ENCODE measurements at places on chromosomes 2 and 18.

DNA sequence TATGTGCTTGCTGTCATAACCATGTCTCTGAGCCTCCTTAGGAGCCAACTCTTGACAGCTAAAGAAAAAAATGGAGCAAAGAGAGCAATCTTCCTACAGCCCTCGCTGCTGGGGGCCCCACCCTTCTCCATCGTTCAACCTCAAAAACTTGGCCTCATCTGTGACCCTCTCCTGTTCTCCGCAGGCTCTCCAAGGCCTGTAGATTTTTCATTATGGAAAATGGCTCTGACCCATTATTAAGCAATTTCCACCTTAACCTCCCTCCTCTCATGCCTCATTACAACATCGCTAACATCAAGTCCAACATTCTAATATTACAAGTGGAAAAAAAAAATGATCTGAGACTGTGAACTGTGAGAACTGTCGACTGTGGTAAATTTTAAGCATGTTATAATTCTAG, 98.7 kb downstream of the SLC8A1 start:
- no peak for DNase-seq

DNA sequence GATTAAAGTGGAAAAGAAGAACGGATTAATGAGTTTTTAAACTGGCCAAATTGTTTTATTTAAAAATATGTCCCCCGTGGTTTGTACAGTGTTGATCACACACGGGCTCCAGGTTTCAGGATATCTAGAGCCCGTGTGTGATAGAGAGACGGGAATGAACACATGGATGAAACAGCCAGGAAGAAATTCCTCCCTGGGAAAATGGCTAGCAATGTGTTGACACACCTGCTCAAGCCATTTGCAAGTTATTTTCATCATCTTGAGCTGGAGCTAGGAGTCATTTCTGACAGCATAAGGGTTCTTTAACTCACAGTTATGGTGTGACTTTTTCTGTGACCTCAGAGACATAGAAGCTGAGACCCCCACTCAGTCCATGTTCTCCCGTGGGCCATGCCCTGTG, 81.6 kb downstream of the LRRFIP1 start:
- no peak for DNase-seq

DNA sequence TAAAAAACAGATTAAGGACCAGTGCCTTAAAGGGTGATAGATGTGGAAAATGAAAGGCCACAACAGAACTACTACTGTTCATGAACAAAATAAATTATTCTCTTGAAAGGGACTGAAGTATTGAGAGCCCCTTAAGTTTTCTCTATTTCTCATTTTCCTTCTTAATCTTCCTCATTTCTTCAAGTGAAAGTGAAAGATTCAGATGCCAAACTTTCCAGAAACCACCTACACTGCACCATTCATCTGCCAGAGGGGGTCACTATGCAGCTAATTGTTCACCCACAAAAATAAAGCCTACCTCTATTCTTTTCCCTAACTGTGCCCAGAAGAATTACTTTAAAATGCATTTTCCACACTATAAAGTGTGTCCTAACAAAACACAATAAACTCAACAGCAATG, 140.1 kb downstream of the NR4A2 start:
- no peak for DNase-seq

- no peak for DNase-seq
These were observed 14.0 kb downstream of the MCFD2 start for GRCh38 chr2:46901611-46902010.

DNA sequence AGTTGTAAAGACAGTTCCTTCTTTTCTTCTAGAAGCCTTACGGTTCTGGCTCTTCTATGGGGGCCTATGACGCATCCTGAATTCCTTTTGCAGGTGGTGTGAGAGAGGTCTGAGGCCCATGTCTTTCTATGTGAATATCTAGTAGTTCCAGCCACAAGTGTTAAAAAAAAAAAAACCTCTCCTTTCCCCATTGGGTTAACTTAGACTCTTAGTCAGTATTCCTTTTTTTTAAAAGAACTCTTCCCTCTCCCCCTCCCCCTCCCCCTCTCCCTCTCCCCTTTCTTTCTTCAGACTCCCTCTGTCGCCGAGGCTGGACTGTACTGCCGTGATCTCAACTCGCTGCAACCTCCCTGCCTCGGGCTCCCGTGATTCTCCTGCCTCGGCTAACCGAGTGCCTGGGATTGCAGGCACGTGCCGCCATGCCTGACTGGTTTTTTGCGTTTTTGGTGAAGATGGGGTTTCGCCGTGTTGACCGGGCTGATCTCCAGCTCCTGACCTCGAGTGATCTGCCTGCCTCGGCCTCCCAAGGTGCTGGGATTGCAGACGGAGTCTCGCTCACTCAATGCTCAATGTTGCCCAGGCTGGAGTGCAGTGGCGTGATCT, 11.4 kb upstream of the CIDEA start:
- no peak for DNase-seq

DNA sequence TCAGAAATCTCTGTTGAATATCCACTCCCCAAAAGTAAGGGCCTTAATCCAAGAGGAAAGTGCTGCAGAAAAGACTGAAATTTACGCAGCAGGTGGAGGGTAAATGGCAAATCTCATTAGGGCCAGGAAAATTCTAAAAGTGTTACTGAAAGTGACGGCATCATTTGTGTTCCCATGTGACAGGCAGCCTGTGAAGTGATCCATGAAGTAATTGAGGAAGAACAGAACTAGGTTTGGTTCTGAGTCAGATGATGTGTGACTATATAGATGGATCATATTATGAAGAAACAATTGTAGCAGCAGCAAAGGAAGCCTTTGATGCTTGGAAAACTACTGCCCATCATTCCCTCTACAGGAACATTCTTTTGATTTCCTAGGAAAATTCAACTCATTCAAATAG, 401.2 kb downstream of the TGIF1 start:
- DNase-seq, result no peak

- DNase-seq, result no peak
These were observed 307.4 kb downstream of the CTNNA2 start for GRCh38 chr2:79820281-79820680.
